Cortex of kidney (tissue), 1 donor: ENCODE measurements at places on chromosomes 1 and 21.

DNA sequence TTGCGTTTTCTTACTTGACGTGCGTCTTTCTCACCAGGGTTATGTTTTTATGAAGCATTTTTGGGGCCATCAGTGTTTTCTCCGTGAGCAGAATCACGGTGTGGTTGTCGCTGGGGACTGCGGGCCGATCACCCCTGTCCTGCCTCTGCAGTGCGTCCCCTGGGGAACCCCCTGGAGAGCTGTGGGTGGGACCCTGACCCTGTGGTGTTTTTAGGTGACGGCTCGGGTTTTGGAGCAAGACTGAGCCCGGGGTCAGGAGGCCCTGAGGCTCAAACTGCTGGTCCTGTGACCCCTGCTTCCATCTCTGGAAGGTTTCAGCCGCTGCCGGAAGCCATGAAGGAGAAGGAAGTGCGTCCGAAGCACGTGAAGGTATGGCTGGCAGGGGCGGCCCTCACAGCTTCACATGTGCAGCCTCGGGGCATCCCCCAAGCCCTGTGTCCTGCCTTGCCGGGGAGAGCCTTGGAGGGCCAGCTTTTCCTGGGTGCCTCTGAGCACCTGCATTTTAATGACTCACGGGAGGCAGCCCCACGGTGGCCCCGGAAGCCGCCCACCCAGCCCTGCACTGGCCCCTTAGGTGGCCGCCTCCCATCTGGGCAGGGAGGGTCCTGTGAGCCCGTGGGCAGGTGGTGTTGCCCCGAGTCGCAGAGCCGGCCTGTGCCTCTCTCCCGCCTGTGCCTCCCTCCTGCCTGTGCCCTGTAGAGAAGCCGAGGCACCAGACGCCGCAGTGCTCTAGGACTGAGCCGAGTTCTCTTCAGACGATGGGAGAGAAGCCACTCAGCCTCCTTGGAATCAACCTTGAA is 36.7 kb upstream of the DIP2A start:
- DNase-seq = no peak

DNA sequence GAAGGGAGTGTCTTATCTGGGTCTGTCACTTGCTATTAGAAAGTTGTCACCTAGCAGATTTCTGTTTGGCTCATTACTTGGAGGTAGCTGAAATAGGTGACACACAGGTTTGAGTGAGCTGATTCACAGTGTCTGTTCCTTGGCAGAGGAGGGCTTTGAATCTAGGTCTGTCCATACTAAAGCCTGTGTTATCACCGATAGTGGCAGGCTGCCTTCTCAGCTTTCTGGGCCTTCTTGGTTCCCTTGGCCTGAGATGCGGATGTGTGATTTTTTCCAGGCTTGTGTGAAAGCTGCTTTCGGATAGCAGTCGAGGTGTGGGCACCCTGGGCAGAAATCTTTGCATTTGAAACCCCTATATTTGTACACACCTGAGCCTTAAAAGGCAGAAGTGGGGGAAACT is 73.9 kb downstream of the ACTL8 start:
- DNase-seq = no peak

DNA sequence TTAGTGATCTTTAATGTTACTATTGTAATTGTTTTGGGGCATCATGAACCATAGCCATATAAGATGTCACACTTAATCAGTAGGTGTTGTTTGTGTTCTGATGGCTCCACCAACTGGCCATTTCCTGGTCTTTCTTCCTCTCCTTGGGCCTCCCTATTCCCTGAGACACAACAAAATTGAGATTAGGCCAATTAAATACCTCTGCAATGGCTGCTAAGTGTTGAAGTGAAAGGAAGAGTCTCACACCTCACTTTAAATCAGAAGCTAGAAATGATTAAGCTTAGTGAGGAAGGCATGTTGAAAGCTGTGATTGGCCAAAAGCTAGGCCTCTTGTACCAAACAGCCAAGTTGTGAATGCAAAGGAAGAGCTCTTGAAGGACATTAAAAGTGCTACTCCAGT is 30.7 kb downstream of the PPP2R5A start:
- no peak for DNase-seq

GRCh38 chr1:44212355-44213221 is 683 bp upstream of the DMAP1 start:
- DNase-seq = no peak

DNA sequence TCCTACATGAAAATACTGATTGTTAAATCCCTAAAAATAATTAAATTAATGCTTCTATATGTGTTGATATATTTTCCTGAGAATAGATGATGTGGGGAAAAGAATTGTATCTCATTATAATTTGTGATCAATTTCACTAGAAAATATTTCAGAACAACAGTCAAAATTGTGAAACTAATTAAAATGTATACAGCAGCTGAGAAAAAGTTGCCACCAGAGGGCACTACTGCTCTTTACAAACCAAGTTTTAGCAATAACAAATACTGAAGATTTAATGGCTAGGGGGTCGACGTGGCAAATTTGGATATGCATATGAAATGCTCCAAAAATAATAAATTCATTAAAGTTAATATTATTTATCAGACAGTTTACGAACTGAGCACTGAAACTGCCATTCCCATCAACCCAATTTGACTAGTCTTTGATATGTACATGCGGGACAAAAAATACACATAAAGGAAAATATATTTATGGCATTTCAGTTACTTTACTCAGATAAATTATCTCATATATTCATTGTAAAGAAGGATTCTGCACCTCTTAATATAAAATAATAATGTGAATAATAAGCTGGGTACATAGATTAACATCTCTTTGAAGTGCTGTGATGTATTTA is 96.3 kb upstream of the TMPRSS15 start:
- DNase-seq = no peak
